ENCODE measurements at places on chromosomes 6 and 20.
A peak's percentile ranks its signal among the peaks of the same experiment; 100 is the strongest.

DNA sequence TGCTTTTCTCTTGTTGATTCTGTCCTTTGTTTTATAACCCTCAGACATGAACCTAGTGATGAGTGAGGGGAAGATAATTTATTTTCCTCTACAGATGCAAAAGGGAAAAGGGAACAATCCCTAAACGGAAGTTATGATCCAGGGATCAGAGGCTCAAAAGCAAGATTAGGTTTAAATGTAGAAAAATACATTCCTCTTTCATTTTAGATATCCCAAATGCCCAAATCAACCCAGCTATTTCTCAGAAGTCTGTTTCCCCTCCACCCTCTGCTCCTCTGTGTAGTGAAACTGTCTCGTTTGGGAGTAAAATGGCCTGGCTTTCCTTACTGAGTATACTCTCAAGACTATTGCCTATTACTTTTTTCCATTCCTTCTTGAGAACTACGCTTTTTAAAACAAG lies 97.1 kb downstream of the PRL start:
- no peak for DNase-seq

DNA sequence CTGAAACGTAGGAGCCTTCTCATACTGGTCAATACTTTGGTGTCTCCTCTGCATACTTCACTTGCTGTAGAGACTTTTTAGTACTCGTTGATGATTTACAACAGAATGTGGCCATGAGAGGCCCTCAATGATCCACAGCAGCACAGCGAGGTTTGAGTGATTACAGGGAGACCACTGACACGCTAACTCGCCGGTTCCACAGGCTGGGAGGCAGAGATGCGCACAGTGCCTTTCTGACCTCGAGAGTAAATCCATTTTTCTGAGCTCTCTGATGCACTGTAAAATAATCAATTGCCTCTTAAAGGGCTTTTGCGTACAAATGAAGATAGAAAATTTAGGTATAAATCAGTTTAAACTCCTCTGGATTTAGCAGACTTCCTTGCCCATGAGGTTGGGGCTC lies 56.2 kb upstream of the TBC1D7 start:
- no peak for DNase-seq

GRCh38 chr6:25312034-25312620 lies 33.0 kb downstream of the CARMIL1 start:
- DNase-seq: peak; percentile 88

GRCh38 chr20:1860446-1860845 lies 34.8 kb upstream of the SIRPA start:
- peak; percentile 78 for DNase-seq

DNA sequence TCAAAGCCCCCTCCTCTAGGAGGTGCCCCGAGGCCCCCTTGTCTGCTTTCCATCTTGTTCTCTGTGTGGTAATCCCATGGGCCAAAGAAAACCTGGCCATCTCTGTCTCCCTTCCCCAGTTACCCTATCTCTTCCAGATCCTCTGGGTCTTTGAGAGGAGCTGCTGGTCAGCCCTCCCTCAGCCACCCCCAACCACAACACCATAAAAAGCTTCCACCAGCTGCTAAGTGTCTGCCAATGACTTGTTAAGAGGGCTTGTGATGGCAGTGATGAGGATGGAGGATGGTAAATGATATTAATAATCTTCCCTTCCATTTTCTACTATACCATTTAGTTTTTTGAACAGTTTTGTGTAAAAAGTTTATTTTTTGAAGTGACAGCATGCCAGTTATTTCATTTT lies 17.3 kb downstream of the TRIM26 start:
- DNase-seq: no peak

DNA sequence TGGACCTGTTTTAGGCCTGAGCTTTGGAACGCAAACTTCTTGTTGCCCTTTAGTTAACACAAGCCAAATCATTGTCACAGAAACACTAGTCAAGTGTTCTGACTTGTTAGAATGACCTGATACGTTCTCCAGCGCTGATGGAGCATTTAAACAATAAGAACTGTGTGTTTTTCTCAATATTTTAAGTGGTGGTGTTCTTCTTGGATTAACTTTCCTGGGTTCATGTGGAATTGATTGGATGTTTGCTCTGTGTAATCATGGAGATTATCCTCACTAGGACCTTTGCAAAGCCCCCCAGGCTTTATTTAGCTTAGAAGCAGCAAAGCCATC lies 1.6 kb downstream of the LRRC1 start:
- DNase-seq: no peak

DNA sequence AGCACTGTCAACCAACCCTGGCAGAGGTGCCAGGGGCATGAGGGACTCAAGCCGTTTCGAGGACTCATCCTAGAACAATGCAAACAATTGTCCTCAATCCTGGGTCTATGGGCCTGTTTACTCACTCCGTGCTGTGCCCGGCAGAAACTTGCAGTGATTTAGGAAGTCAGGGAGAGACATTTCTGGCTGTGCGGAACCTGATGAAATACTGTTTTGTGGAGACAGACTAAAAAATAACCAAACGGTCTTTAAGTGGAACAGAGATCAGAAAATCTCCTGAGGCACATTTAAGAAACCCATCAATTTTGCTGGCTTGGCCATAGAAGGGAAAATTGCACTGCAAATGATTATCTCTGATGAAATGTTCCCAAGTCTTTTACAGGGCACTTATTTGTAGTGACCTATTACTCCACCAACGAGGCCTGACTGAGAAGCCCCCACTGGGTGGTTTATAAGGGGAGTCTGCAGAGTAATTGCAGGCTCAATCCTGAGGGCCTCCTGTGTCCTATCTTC lies 79.8 kb upstream of the KCNK16 start:
- DNase-seq: no peak

DNA sequence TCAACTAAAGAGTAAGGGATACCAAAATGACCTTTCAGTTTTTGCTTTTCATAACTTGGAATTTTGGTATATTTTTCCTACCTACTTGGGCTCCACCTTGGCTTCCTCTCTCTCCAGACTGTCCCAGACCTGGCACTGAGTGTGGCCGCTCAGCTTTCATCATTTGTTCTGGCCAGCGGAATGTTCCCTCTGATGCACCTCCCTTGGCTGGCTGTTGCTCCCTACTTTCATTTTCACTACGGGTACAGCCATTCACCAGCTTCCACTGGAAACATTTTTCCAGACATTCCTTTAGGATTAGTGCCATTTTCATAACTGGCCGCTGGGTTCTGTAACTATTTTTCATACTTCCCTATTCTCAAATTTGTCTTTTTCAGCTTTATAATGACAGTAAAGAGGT lies 487.4 kb downstream of the TENT5A start:
- DNase-seq: peak; percentile 52

GRCh38 chr6:36598739-36599318 lies 4.7 kb downstream of the SRSF3 start:
- DNase-seq: no peak
